ENCODE measurements at places on chromosomes 3 and 15.

DNA sequence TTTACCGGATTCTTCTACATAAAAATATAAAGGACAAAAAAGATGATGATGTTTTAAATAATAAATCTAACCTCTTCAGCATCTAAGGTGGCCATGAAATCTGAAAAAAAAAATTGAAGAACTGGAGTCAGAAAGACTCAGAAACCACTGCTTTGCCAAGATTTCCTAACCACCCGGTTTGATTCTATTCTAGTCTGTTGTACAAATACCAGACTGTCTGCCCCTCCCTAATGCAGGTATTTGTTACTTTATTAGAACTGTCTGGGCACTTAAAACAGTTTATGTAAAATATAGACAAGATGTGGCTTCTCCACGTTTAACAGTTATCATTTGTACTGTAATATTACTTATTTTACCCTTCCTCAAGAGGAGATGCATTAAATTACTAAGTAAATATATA is 48.8 kb downstream of the UACA start:
- DNase-seq = no peak

DNA sequence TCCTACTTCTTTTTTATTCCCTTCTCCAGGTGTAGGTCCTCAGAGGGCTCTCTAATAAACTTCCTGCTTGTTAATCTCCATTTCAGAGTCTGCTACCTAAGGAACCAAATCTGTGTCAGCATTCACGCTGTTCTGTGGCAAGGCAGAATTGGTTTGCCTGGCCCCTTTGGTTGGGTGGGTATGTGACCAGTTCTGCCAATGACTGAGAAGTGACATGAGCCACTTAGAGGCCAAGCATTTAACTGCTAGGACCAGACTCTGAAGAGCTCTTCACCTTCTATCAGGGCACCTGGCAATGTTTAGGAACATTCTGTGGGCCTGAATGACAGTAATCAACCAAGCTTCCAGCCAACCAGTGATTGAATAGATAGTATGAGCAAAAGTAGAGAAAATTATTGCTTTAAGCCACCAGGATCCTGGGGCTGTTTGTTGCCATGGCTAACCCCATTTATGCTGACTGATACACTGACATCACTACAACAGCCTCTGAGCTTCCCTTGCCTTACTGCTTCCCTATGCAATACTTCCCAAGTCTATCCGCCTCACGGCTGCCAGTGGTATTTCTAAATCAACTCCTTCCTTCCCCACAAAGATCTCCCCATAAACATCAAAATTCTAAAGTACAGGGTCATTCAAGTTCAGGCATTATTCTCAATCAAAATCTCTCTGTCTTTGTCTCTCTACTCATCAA is 7.6 kb downstream of the FRMD4B start:
- DNase-seq = no peak

- no peak for DNase-seq
Measured at GRCh38 chr15:25335279-25335678, 103.5 kb downstream of the UBE3A start.

GRCh38 chr3:9666704-9667445 is 17.6 kb downstream of the MTMR14 start:
- no peak for DNase-seq

- no peak for DNase-seq
Measured at GRCh38 chr3:36707623-36708409, 56.5 kb downstream of the DCLK3 start.

GRCh38 chr3:42264399-42265058 is 1.5 kb downstream of the CCK start:
- DNase-seq = no peak

DNA sequence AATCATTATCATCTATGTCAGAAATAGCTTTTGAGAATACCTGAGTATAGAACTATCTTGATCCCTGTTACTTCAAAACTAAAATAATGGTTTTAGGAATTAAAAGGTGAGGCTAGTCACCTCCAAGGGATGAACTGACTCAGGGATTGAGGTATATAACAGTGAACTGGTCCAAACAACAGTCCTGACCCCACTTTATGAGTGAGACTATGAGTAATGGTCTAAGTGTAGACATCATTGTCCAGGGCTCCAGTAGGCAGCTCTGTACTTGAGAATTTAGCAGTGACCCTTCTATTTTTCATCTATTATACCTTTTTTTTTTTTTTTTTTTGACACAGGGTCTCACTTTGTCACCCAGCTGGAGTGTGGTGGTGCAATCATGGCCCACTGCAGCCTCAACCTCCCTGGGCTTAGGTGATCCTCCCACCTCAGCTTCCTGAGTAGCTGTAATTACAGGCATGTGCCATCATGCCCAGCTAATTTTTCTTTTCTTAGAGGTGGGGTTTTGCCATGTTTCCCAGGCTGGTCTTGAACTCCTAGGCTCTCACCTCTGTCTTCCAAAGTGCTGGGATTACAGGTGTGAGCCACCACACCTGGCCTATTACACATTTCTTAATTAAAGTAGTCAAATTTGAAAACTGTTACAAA is 36.3 kb downstream of the MLH1 start:
- no peak for DNase-seq
